ENCODE measurements at places on chromosomes 4 and X. TPM values are rescaled to one million over a fixed set of nuclear protein-coding genes. Genes with fewer than 3 reads are reported as not detected.

Gene ZCCHC18
- total RNA-seq: not detected

Gene FATE1
- total RNA-seq: not detected

Gene C1GALT1C1
- 44.8 TPM for total RNA-seq

Gene KLHL2
- total RNA-seq: 10.6 TPM

Gene RIPPLY1
- not detected for total RNA-seq

Gene RPA4
- 2.6 TPM for total RNA-seq

Gene CCDC160
- total RNA-seq: not detected

Gene CSAG3
- not detected for total RNA-seq

Gene SCD5
- 7.6 TPM for total RNA-seq

Gene TLR6
- total RNA-seq: 3.1 TPM

Gene SPANXB1
- total RNA-seq: not detected

Gene MAGEC3
- not detected for total RNA-seq

Gene PPBP
- not detected for total RNA-seq

Gene AVPR2
- not detected for total RNA-seq

Gene FABP2
- not detected for total RNA-seq

Gene TCEANC
- 2.9 TPM for total RNA-seq

Gene SSX3
- not detected for total RNA-seq

Gene TCP11X1
- total RNA-seq: not detected

Gene TCP11X2
- total RNA-seq: not detected

Gene PF4V1
- total RNA-seq: not detected

Gene SYTL5
- not detected for total RNA-seq

Gene AMER1
- 2.3 TPM for total RNA-seq

Gene CSAG1
- not detected for total RNA-seq

Gene MEPE
- not detected for total RNA-seq

Gene BTK
- not detected for total RNA-seq

Gene LSM6
- 20.7 TPM for total RNA-seq

Gene TLR8
- not detected for total RNA-seq

Gene ASMT
- total RNA-seq: not detected

Gene CFAP99
- not detected for total RNA-seq

Gene FAM133A
- total RNA-seq: not detected

Gene PPARGC1A
- total RNA-seq: 0.59 TPM

Gene IL21
- total RNA-seq: not detected
